ENCODE measurements at places on chromosomes 16 and 17.
A peak's percentile ranks its signal among the peaks of the same experiment; 100 is the strongest.

GRCh38 chr16:58236831-58237230, 38.9 kb upstream of the CSNK2A2 start:
- no peak for DNase-seq

- DNase-seq, result no peak
Measured at GRCh38 chr16:85090873-85091521, 21.3 kb downstream of the CIBAR2 start.

DNA sequence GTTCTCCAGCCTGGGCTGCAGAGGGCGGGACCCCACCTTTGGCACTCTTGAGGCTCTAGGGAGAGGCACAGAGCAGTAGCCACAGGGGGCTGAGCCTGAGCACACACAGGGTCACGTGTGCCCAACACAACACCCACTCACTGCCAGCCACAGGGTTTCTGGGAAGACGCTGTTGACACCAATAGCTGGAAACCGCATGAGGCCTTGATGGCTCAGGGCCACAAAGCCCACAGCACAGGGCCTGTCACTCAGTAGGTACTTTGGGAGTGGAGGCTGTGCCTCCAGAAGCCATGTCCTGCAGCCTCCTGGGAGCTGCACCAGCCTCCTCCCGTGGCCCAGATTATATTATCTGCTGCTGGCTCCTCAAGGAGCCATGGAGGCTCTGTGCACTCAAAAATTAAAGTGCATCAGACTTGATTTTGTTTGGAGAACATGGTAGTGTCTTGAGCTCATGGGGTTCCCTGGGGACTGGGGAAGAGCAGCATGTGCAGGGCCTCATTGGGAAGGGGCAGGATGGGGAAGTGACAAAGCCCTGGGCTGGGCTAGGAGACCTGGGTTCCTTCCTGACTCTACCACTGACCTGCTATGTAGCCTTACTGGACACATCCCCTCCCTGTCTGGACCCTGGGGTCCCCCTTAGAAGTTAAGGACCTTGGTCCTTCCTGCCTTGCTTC, 12.5 kb upstream of the SREBF1 start:
- DNase-seq, result peak; percentile 83

GRCh38 chr17:39118674-39119419, 32.6 kb downstream of the PLXDC1 start:
- DNase-seq, result no peak

GRCh38 chr17:39177256-39177655, 11.3 kb upstream of the ARL5C start:
- DNase-seq, result no peak

DNA sequence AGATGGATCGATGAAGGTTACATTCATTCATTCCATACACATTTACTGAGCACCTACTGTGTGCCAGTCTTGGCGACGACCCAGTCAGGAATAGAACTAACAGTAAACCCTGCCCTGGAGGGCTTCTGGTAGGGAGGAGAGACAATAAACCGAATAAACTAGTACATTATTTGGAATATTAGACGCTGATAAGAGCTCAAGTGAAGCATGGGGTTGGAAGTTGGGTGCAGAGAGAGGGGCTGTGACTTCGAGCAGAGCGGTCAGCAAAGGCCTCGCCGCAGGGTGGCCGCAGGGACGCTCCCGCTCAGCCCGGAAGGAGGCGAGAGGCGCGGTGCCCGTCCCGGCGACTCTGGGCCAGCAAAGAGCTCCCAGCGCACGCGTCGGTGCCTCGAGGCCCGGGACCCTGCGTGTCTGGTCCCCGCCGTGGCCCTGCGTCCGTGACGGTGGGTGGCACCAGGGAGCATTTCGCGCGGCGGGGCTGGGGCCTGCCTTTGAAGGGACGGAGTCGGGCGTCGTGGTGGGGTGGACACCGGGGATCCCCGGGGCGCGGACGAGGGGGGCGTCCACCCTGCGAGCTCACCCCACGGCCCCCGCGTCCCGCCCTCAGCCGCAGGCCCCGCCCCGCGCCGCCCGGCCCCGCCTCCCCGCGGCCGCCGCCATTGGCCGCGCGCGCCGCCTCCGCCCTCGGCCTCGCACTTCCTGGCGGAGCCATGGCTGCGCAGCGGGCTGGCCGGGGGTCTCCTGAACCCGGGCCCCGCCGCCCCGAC, at the start of gene KLHL36:
KLHL36 (plus strand) TSS at position 684 of the 767 bp plus-strand sequence. CDS start 2,357 bp downstream, outside the sequence.
- peak; percentile 64 for DNase-seq

DNA sequence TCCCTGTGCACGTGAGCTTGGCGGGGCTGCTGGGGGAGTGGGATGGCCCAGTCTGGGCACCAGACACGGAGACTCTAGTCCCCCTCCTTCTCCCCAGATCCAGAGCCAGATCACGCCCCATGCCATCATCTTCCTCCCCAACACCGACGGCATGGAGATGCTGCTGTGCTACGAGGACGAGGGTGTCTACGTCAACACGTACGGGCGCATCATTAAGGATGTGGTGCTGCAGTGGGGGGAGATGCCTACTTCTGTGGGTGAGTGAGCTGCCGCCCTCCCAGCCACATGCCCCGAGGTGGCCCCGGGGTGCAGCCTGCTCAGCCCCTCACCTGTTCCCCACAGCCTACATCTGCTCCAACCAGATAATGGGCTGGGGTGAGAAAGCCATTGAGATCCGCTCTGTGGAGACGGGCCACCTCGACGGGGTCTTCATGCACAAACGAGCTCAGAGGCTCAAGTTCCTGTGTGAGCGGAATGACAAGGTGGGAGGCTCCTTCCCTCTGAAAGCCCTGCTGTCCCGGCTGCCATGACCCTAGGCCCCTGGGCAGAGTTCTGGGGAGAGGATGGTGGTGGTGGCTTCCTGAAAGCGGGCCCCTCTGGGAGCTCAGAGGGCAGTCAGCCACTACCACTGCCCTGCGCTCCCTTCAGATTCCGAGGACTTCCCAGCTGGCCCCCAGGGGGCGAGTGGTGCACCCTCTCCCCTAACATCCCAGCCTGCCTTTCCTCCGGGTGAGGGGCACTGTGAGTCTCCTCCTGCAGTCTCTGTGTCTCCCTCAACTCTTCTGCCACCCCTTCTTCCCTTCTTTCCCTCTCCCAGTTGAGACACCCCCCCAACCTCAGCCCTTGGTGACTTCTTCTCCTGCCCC, 2.8 kb upstream of the C17orf107 start:
- DNase-seq, result no peak
